ENCODE measurements at places on chromosomes 12 and 14.

- DNase-seq = no peak
Measured at GRCh38 chr12:19189522-19189921, 60.0 kb downstream of the PLEKHA5 start.

DNA sequence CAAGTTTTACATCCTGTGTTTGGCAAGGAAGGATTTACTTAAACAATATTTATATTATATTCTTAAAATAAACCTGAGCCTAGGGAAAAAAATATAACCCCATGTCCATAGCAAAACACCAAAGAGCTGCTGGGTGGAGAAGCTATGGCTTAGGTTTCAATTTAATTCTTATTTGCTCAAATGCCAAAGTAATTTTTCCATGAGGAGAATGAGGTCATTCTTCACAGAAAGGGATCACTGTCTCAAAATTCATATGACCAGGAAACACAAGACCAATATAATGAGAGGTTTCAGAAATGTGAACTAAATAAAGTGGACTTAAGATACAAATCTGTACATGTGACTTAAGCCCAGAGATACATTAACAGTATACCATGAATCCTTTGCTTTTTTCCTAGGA is 195.0 kb downstream of the PHLDA1 start:
- DNase-seq = no peak

GRCh38 chr14:88188745-88189416 is 134.2 kb downstream of the KCNK10 start:
- no peak for DNase-seq

DNA sequence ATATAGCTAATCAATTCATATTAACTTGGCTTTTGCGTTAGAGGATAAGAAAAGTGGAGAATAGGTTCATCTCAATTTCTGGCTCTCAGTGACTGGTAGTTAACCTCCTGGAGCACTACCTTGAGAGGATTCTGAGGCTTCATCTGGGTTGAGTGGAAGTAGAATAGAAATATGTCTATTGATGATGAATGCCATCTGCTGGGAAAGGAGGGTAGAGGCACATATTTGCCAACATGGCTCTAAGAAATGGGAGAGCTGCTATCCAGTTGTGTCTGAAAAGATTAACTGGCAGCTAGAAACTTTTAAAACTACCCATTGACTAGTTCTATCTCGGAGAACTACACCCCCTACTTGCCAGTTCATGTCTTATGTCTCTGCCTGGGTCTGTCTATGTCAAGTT is 530.1 kb downstream of the NRXN3 start:
- DNase-seq = no peak

- no peak for DNase-seq
Measured at GRCh38 chr14:81562818-81563217, 29.2 kb upstream of the SEL1L start.

GRCh38 chr12:77746096-77746495 is 84.6 kb upstream of the NAV3 start:
- no peak for DNase-seq

- DNase-seq = no peak
Measured at GRCh38 chr14:102138961-102139285, 774 bp upstream of the WDR20 start.

GRCh38 chr14:55772486-55772885 is 192.5 kb downstream of the KTN1 start:
- DNase-seq = no peak

DNA sequence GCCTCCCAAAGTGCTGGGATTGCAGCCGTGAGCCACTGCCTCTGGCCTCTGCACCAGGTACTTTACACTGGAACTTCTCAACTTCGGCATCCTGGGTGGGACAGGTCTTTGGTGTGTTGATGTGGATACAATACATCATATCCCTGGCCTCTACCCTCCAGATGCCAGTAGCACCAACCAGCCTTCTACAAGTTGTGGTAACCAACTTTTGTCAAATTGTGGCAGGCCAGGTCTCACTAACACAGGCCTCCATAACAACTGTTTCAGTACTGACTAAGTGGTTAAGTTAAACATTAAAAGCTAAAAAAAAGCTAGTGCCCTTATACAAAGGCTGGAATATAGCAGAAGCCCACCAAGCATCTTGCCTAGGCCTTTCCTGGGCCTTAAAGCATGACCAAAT is 232.9 kb downstream of the PCNX1 start:
- no peak for DNase-seq

DNA sequence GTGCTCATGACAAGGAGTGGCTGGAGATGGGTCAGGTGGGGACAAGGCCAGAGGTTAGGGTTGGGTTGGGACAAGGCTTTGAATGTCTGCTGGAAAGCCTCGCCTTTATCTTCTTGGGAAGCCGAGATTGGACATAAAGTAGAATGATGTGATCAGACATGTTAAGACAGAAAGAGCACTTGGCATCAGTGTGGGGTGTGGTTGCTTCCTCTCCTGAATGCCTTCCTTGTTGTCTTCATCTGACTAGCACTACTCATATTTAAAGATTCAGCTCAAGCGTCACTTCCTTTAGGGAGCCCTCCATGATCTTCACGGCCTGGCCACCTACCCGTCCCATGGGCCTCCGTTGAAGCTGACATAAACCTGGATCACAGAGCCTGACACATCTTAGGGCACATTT is 14.8 kb upstream of the C12orf75 start:
- DNase-seq = no peak
